ENCODE measurements at places on chromosomes 12 and 14.

DNA sequence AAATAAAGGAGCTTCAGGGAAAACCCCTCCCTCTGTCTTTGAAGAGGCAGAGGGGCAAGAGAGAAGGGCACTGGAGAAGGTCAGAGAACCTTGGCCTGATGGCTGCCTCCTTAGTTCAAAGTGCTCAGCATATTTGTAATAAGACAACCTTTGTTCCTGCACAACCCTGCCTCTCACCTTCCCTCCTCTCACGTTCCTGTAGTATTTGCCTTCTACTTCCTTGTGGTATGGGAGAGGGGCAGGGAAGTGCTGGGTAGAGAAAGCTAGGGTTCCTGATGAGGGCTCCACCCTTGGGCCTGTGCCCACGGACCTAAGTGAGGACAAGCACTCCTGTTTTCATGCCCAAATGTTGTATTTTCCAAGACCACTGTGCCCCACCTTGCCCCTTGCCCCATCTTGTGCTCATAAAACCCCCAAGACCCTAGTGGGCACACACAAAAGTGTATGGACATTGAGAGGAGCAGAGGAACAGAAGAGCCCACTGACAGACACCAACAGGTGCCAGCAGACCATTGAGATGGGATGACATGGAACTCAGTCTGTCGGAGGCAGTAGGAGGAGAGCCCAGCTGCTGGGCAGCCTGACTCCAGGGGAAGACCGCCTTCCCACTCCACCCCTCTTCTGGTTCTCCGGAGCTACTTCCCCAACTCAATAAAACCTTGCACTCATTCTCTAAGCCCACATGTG lies 261.5 kb upstream of the CCDC196 start:
- peaks cover under 1% of the 10 kb centered on the region for H3K27me3 ChIP-seq
- DNase-seq: no peak
- no peak overlapping the region for H3K4me3 ChIP-seq
- H3K27ac ChIP-seq: no peak overlapping the region
- H3K4me1 ChIP-seq: peaks cover 12% of the 10 kb centered on the region
- H3K36me3 ChIP-seq: no peaks in the 10 kb centered on the region

DNA sequence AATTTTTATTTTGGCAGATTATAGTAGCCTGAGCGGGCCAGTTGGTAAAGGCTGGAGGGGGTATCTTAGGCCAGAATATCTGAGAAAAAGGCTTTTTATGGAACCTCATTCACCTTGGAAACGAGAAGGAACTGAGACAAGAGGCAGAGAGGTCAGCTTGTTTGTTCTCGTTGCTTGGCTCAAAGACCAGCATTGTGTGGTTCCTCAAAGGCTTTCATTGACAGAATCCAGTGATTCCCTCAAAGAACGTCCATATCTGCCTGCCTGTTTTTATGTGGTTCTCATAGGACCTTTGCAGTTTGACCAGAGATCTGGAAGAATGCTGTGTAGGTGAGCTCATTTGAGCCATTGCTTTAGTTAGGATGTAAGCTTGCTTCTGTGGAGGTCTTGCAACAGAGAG lies 117.3 kb downstream of the CFAP54 start:
- no peak overlapping the region for H3K4me3 ChIP-seq
- H3K27ac ChIP-seq: no peak overlapping the region
- peaks cover 43% of the 10 kb centered on the region for H3K27me3 ChIP-seq
- no peak for DNase-seq
- no peaks in the 10 kb centered on the region for H3K4me1 ChIP-seq
- H3K36me3 ChIP-seq: no peaks in the 10 kb centered on the region

DNA sequence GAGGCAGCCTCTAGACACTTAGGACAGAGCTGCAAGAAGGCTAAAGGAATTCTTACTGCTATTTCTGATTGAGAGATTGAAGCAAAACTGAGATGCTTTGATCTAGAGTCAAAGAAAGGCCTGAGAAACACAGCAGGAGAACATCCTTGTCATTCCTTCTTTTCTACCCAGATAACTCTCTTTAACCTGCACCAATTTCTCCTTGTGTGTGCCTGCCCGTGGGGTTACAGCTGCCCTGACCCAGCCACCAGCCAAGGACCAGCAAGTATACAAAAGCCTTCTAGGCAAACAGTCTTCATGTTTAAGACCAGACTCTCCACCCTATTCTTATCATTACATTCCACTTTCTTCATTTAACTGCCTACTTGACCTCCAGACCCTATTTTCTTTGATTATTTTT lies 81.7 kb upstream of the PRB2 start:
- H3K36me3 ChIP-seq: no peaks in the 10 kb centered on the region
- no peaks in the 10 kb centered on the region for H3K27me3 ChIP-seq
- H3K4me3 ChIP-seq: no peak overlapping the region
- no peak for DNase-seq
- H3K27ac ChIP-seq: no peak overlapping the region

DNA sequence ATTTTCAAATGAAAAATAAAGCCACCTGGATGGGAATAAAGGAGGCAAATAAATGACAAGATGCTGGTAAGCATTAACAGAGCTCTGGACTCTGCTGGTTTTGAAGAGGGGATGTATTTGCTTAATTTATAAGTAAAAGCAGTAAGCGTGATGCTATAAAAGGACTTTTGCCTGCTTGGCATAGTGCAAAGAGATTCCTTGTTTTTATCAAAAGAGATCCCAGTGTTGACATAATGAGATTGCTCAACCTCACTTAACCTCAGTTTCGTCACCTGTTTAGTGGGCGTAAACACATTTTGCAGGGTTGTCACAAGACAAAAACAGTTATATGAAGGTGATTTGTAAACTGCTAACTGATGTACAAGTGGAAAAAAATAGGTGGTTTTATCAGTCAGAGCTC lies 13.8 kb downstream of the ASCL1 start:
- H3K27ac ChIP-seq: no peak overlapping the region
- H3K27me3 ChIP-seq: peaks cover 49% of the 10 kb centered on the region
- H3K36me3 ChIP-seq: no peaks in the 10 kb centered on the region
- no peaks in the 10 kb centered on the region for H3K4me1 ChIP-seq

GRCh38 chr12:67909681-67910080 lies 79.6 kb upstream of the IFNG-AS1 start:
- H3K27ac ChIP-seq: no peak overlapping the region
- H3K27me3 ChIP-seq: no peaks in the 10 kb centered on the region
- no peaks in the 10 kb centered on the region for H3K4me1 ChIP-seq
- no peak overlapping the region for H3K4me3 ChIP-seq

GRCh38 chr12:108616941-108617858 lies 16.5 kb downstream of the SELPLG start:
- H3K27me3 ChIP-seq: no peaks in the 10 kb centered on the region
- H3K27ac ChIP-seq: peak overlapping the region; percentile 77
- H3K4me3 ChIP-seq: peak overlapping the region; percentile 13
- H3K4me1 ChIP-seq: peaks cover 36% of the 10 kb centered on the region
- peak; percentile 92 for DNase-seq

GRCh38 chr12:1542599-1542998 lies 51.8 kb downstream of the FBXL14 start:
- peaks cover 48% of the 10 kb centered on the region for H3K27me3 ChIP-seq
- H3K36me3 ChIP-seq: no peaks in the 10 kb centered on the region
- H3K4me1 ChIP-seq: no peaks in the 10 kb centered on the region
- H3K27ac ChIP-seq: no peak overlapping the region
- no peak for DNase-seq
- no peak overlapping the region for H3K4me3 ChIP-seq

DNA sequence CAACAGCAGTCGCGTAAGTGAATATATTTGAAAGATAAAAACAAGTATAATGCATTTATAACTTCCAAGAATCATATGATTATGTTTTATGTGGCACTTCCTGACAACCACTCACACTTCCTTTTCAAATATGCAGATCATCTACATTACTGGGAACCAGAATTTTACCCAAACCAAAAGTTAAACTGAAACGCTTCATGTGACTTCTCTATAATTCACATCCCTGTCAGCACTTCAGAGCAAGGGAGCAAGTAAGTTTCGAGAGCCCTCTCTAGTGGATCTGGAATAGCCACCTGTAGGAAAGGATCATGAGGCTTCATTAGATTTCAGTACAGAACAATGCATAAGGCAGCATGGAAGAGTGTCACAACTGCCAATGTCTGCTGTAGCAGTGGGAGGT lies 13.7 kb upstream of the ALX1 start:
- no peaks in the 10 kb centered on the region for H3K36me3 ChIP-seq
- no peak for DNase-seq

- H3K36me3 ChIP-seq: no peaks in the 10 kb centered on the region
- H3K27ac ChIP-seq: peak overlapping the region; percentile 85
- H3K4me3 ChIP-seq: peak overlapping the region; percentile 12
- peaks cover 58% of the 10 kb centered on the region for H3K4me1 ChIP-seq
- no peaks in the 10 kb centered on the region for H3K27me3 ChIP-seq
Measured at GRCh38 chr14:105069871-105070759, 4.9 kb upstream of the GPR132 start.

GRCh38 chr14:96960598-96961116 lies 163.5 kb downstream of the VRK1 start:
- no peaks in the 10 kb centered on the region for H3K27me3 ChIP-seq
- H3K4me3 ChIP-seq: no peak overlapping the region
- DNase-seq: no peak

DNA sequence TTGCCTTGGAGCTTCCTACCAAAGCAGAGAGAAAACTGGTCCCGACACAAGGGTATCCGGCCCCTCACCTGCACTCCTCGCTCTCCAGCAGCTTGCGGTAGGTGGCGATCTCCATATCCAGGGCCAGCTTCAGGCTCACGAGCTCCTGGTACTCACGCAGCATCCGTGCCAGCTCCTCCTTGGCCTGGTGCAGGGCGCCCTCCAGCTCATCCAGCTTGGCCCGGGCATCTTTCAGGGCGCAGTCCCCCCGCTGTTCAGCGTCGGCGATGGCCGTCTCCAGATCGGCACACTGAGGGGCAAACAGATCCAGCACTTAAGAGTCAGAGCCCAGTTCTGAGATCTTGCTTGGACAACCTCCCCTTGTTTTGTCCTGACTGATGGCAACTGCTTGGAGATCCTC lies 13.7 kb downstream of the KRT72 start:
- peaks cover 40% of the 10 kb centered on the region for H3K4me1 ChIP-seq
- H3K27me3 ChIP-seq: no peaks in the 10 kb centered on the region
- H3K4me3 ChIP-seq: no peak overlapping the region
- no peak for DNase-seq
- no peaks in the 10 kb centered on the region for H3K36me3 ChIP-seq

- peaks cover 13% of the 10 kb centered on the region for H3K36me3 ChIP-seq
- no peak for DNase-seq
- H3K4me1 ChIP-seq: peaks cover 51% of the 10 kb centered on the region
- H3K27me3 ChIP-seq: no peaks in the 10 kb centered on the region
- H3K4me3 ChIP-seq: no peak overlapping the region
Measured at GRCh38 chr14:89543425-89543790, 126.4 kb upstream of the FOXN3 start.

- peak overlapping the region; percentile 83 for H3K27ac ChIP-seq
- H3K4me3 ChIP-seq: peak overlapping the region; percentile 9
- peak; percentile 64 for DNase-seq
- peaks cover 18% of the 10 kb centered on the region for H3K4me1 ChIP-seq
- peaks cover 36% of the 10 kb centered on the region for H3K36me3 ChIP-seq
Measured at GRCh38 chr12:132066345-132066685, 77.8 kb downstream of the DDX51 start.

DNA sequence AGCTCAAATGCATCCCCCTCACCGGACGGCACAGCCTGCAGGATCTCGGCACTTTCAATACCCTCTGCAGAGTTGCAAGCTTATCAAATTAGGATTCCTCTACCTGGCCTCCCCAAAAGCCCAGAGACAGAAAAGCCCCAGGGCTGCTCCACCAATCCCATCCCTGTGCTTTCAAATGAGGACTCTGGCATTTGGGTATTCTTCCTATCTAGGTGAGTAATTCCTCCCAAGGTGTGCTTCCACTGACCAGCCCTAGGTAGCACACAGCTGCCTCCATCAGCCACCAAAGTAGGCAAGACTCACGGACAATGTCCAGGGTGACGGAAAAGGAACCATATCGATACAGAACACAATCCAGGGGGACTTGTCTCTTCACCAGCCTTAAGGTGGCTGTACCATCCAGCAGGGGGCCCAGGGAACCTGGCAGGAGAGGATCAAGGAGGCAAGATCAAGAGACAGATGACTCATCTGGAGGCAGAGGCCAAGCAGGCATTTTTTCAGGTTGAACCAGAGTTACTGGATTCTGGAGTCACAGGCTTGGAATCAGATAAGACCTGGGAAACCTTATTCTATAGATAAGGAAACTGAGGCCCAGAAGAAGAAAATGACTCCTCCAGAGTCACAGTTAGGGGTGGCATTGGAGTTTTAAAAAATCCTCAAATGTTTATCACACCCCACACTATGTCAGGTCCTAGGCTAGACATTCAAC lies 9.9 kb downstream of the PMEL start:
- H3K27me3 ChIP-seq: no peaks in the 10 kb centered on the region
- peaks cover 43% of the 10 kb centered on the region for H3K36me3 ChIP-seq
- H3K4me1 ChIP-seq: peaks cover 18% of the 10 kb centered on the region
- no peak overlapping the region for H3K27ac ChIP-seq
- H3K4me3 ChIP-seq: no peak overlapping the region

DNA sequence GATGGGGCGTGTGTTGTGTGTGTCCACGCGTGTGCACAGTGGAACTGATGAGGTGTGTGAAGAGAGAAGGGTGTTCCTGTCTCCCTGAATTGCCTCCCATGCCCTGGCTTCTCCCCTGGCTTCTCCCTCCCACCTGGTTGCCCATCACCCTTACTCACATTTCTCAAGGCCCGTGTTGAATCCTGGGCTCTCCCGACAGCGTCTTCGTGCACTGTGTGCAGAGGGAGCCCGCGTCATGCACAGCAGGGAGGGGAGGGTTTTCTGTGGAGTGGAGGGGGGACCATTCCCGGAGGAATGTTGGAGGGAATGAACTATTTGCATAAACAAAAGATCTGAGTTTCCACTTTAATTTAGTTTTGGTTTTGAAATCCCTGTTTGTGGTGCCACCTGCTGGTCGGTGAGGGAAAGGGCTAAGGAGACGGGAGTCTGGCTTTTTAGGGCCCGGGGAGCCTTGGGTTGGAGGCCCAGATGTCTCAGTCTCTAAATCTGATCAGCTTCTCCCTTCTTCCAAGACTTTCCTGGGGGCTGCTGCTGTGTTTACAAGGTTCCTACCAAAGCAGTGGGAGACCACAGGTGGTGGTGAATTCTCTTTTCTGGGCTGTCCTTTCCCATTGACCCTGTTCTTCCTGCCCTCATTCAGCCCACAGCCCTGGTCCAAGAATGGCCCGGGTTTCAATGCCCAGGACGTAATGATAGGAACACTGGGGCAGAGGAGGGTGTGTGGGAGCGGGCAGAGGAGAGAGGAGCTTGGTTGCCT lies at the start of gene C1R:
Gene C1R (minus strand): TSS at position 217 of the 757 bp plus-strand sequence. CDS start 57 bp downstream, at position 160.
- H3K4me3 ChIP-seq: peak within 1 kb of the TSS; percentile 59
- no peaks in the 10 kb centered on the region for H3K27me3 ChIP-seq
- H3K4me1 ChIP-seq: peaks cover 6% of the 10 kb centered on the region
- peak within 1 kb of the TSS; percentile 80 for H3K27ac ChIP-seq
- no peaks in the 10 kb centered on the region for H3K36me3 ChIP-seq

GRCh38 chr12:50750366-50750765 lies 13.5 kb upstream of the ATF1 start:
- no peak for DNase-seq
- no peak overlapping the region for H3K4me3 ChIP-seq
- no peak overlapping the region for H3K27ac ChIP-seq
- no peaks in the 10 kb centered on the region for H3K4me1 ChIP-seq
- H3K36me3 ChIP-seq: peaks cover 22% of the 10 kb centered on the region

- no peaks in the 10 kb centered on the region for H3K36me3 ChIP-seq
- no peak overlapping the region for H3K27ac ChIP-seq
- H3K4me3 ChIP-seq: no peak overlapping the region
Measured at GRCh38 chr14:40697231-40697630, 909.4 kb upstream of the LRFN5 start.

GRCh38 chr12:89051065-89051677 lies 301.1 kb downstream of the DUSP6 start:
- H3K27ac ChIP-seq: peak overlapping the region; percentile 62
- H3K4me1 ChIP-seq: peaks cover 19% of the 10 kb centered on the region
- H3K27me3 ChIP-seq: no peaks in the 10 kb centered on the region
- DNase-seq: peak; percentile 22

Measured in activated CD4-positive, alpha-beta T cell treated with anti-CD3 and anti-CD28 coated beads for 36 hours (primary cell).